NCI-H2171 (cell line): ENCODE measurements at places on chromosomes 12 and 14.

GRCh38 chr12:127716166-127716565 lies 550.8 kb upstream of the TMEM132C start:
- no peak for DNase-seq

GRCh38 chr12:29921307-29921706 lies 137.6 kb upstream of the TMTC1 start:
- no peak for DNase-seq

DNA sequence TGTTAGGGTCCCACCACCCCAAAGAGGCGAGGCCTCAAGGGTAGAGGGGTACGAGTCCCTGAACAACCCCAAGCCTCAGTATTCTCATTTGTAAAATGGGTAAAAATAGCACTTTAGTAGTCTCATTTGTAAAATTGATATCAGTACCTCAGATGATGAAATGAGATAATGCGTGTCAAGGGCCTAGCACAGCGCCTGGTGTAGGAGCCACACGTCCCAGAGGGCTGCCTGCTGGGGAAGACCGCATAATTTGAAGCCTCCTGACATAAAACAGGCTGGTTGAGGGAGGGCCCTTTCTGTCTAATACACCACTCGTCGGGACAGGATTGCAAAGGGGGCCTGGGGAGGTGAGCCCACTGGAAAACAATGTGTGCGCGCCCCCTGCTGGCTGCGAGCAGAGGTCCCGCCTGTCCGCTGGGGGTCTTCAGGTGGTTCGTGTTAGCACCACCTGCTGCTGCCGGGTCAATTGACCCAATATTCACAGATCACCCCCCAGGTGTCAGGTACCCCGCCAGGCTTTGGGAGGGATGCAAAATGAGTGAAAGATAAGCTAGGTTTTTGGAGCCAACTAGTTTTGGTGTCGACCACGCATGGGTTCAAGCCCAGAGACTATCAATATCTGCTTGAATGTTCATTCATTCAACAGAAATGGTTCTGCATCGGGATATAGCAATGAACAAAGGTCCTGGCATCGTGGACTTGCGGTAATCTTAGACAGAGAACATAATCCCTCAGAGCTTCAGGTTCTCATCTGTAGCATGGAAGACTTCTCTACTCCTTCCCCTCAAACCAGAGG lies 24.7 kb upstream of the IRF2BPL start:
- no peak for DNase-seq

DNA sequence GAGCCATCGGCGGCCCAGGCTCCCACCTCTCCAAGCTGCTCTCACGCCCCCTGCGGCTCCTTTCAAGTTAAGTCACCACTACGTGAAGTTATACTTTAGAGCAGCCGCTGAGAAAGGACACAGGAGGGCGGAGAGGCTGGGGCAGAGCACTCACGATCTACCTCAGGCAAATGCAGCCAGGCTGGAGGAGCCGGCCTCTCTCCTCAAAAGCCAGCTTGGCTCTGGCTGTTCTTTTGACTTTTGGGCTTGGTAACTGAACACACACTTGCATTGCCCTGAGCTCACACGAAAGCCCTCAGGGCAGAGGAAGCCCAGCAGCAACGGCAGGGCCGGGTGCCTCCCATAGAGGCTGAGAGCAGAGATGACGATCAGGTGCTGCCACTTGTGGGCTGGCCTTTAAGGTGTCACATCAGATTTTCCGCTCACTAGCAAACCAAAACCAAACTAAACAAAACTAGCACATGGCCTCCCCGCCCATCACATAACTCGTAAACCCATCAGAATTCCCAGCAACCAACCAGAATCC lies 75.2 kb downstream of the PITPNM2 start:
- DNase-seq = no peak
